ENCODE measurements at places on chromosomes 7 and 10.

DNA sequence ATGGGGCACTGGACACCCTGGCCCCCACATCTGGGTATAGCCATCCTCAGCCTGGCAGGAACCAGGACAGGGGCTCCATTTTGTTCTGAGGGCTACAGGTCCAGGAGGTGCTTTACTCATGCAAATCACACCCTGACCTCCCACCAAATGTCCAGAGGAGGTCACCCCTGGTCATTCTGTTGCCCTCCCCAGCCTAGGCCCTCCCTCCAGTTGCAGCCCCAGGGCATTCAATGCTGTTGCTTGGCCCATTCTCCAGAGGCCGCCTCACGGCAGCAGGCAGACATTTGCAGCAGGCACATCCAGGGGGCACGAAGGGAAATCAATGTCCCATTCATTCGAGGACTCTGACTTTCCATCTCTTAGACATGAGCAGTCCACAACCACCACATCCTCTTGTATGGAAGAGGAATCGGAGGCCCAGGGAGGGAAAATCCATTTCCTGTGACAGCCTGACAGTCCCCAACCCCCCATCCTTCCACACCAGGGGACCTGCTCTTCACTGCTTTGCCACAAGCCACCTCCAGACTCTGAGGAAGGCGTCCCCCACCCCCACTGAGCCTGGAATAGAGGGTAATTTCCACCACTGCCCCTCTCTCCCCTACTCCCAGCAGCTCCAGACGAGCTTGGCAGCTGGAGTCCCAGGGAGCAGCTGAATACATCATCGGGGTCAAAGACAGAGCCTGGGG lies 76.2 kb upstream of the UNC5B start:
- no peak for DNase-seq

- no peak for DNase-seq
Measured at GRCh38 chr7:69963393-69963792, 365.1 kb downstream of the AUTS2 start.

DNA sequence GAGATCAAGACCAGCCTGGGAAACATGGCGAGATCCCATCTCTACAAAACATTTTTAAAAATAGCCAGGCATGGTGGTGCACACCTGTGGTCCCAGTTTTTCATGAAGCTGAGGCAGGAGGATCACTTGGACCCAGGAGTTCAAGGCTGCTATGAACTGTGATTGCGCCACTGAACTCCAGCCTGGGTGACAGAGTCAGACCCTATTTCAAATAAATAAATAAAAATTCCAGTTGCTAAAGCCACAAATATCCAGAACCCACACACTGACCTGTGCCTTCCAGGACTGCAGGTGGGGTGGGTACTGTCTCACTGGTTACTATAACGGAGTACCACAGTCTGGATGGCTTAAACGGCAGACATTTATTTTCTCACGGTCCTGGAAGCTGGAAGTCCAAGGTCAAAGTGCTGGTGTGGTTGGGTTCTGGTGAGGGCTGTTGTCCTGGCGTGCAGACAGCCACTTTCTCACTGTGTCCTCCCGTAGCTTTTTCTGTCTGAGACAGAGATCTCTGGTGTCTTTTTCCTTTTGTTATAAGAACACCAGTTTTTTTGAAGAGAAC lies 38.8 kb downstream of the ASB13 start:
- no peak for DNase-seq

DNA sequence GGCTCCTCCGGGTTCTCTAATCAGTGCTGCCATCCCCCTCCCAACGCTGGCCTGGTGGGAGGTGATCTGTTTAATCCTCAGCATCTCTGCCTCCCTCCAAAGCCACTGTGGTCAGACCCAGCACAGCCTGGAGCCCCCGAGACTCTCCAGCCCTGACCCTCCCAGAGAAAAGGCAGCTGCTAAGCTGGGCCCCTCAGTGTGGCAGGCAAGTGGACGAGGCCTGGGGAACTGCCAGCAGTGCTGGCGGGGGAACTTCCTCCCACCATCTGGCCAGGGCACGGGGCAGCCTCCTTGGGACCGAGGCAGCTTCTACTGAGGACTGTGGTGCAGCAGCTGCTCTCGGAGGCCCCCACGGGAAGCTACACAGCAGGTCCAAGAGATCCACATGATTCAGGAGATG lies 51.1 kb downstream of the DPYSL4 start:
- no peak for DNase-seq

- DNase-seq, result no peak
Measured at GRCh38 chr7:29139796-29140195, 6.5 kb downstream of the CPVL start.
